ENCODE measurements at places on chromosomes 12 and 14.

GRCh38 chr14:56491299-56492285 lies 88.0 kb upstream of the TMEM260 start:
- peak; percentile 9 for DNase-seq

- DNase-seq, result no peak
These were observed 4.3 kb downstream of the TINF2 start for GRCh38 chr14:24238123-24238522.

DNA sequence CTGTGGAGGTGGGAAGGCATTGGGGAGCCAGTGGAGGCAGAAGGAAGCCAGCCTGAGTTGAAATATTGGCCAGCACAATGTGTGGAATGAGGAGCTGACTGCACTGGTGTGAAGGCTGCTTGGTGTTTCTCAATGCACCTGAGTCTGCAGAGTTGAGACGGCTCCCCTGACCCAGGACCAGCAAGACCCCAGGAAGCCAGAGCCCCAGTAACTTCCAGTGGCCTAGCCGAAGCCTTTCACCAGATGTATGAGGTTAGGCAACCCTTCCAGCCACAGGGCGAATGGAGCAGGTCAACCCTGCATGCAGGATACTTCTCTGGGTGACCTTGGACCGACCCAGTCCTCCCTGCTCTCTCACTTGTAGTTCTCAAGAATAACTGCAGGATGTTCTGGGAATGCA lies 12.9 kb upstream of the KRT73 start:
- DNase-seq, result no peak

DNA sequence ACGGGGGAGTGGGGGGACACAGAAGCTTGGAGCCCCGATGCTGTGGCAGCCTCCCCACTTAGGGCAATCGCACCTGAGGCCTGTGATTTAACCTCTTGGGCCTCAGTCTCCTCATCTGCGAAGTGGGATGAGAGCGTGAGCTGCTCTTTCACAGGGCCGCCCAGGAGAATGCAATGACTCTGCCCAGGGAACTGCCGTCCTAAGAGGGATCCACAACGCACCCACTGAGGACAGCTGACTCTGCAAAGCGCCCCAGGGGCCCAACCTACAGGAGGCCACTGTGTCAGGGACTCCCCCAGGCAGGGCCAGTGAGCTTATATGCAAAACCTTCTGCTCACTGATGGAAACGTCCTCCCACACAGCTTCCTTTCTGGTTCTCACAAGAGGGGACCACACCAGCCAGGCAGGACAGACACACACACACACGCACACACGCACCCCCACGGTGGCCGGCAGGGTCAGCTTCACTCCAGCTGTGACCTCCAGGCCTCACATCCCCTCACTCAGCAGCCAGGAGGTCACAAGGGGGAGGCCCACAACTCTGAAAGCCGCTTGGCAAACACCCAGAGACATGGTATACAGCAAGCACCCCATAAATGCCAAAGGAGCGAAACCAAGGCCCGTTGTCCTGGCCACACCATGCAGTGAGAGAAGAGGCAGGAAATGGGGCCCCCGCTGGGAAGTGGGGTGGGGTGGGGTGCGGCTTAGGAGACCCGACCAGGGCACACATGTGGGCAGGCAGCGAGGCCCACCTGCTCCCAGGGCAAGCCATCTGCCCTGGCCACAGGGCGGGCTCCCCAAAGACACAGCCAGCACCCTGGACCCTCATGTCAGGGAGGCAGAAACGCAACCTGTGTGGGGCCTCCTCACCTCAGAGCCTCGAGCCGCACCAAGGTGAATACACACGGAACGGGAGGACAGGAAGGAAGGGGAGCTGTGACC lies 73.3 kb downstream of the NCOR2 start:
- DNase-seq, result no peak

DNA sequence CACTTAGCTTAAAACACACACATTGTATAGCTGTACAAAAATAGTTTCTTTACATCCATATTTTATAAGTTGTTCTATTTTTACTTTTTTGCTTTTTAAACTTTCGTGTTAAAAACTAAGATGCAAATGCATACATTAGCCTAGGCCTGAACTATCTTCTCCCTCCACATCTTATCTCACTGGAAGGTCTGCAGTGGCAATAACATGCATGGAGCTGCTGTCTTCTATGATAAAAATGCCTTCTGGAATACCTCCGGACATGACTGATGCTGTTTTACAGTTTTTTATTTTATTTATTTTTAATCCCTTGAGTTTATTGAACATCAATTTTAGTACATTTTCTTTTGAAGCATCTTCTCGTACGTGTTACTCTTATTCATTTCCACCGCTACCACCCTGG lies 112.3 kb upstream of the TSPAN8 start:
- DNase-seq, result no peak

- no peak for DNase-seq
These were observed 20.4 kb downstream of the JDP2 start for GRCh38 chr14:75448209-75448608.

GRCh38 chr12:120668091-120668867 lies 18.7 kb upstream of the MLEC start:
- DNase-seq, result no peak

GRCh38 chr14:70889555-70889954 lies 17.7 kb upstream of the PCNX1 start:
- DNase-seq, result no peak

DNA sequence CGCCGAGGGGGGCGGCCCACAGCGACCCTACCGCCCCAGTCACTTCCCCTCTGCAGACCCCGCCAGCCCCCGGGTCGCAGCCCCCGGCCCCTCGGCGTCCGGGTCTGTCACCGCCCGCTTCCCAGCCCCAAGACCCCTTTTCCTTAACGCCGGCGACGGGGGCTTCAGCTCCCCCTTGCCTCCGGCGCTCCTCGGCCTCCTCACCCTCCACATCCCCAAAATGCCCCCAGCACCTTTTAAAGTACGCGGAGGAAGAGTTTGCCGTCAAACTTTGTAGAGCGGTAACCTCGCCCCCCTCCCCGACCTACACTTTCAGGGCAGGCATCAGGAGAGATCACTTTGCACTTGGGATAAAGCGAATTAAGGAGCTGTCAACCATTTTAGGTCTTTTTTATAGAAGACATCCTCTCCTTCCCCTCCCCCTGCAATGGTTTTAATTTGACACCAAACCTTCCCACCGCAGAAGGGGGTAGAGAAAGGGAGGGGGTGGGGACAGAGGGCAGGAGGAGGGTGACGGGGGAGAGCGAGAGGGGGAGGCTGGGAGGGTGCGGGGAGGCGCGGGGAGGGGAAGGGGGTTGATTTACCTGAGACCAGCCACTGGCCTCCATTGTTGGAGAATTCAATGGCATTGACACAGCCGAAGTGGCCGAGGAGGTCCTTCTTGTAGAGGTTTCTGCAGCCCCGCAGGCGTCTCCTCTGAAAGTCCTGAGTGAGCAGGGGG lies 578 bp downstream of the DCAF5 start:
- DNase-seq, result no peak

GRCh38 chr12:105279460-105280056 lies 43.6 kb upstream of the APPL2 start:
- DNase-seq, result no peak

- no peak for DNase-seq
These were observed 625 bp downstream of the ANGEL1 start for GRCh38 chr14:76812093-76812421.

GRCh38 chr14:35965400-35965799 lies 139.3 kb downstream of the BRMS1L start:
- DNase-seq, result no peak

DNA sequence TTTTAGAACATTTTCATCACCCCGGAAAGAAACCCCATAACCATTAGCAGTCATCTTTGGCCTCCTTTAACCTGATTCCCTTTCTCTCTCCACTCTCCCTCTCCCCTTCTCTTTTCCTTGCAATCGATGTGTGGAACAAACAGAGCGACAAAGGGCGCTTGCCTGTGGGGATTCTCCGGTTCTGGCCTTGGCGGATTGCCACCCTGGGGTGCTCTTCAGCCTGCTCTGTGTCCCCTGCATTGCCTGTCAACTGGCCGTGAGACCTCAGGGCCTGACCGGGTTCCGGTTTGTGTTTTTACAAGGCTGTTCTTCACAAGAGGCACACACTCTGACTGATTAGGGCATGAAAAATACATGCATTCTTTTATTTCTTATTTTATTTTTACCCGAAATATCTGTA lies 27.8 kb downstream of the LRTM2 start:
- DNase-seq, result no peak

DNA sequence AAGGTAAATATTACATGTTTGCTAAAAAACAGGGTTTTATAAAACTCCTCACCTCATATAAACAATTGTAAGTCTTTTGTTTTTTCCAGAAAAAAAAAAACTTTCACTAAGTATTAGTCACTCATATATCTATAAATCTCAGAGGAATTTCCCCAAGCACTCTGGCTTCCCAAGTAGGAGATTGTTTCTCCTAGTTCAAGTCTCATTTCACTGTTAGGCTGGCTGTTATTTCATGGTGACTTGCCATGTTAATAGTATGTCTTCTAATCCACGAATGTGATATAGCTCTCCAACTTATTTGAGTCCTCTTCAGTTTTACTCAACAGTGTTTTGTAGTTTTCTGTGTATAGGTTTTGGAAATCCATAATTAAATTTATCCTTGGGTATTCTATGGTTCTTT lies 61.6 kb downstream of the CAPZA3 start:
- no peak for DNase-seq

DNA sequence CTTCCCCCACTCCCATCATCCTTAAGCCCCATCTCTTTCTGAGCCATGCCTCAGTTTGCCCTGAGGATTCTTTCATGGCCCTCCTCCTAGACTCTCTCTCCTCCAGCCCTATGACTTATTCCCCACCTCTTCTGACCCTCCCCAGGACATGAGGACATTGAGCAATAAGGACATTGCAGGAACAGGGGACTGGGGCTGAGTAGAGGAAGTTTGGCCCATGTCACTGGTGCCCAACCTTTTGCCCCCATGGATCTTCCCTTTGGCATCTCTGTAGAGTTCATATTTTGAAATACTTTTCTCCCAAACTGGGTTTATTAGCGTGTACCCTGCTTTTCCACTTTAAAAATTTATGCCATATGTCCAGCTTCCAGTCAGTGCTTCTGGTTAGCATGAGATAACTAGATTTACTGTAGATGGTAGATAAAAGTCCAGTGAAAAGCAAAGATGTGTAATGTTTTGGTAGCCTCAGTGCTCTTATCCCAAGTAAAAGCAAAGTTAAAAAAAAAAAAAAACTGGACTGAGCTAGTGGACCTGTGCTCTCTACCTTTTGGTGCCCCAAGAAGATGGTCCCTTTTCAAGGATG lies 6.1 kb upstream of the LRP1-AS start:
- DNase-seq, result no peak

- no peak for DNase-seq
These were observed 883 bp upstream of the MYL2 start for GRCh38 chr12:110921262-110921661.

GRCh38 chr12:51972849-51973273 lies 21.4 kb downstream of the ACVR1B start:
- no peak for DNase-seq

DNA sequence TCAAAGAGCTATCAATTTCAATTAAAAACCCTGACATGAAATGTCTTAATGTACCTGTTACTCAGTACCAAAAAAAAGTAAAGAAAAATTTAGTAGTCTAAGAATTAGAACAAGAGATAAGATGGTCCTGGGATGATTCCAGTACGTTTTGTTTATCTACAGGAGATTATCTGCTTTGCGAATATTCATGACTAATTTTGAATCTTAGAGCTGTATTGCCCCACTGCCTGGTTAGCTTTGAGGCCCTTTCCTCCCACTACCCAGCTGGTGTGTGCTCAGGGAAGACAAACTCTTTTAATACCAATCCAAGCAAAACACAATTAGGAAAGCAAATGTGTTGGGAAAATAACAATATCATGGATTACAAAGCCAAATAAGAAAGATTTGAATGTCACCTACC lies 263.5 kb downstream of the FOXG1 start:
- DNase-seq, result no peak

GRCh38 chr14:33315721-33316120 lies 377.0 kb downstream of the NPAS3 start:
- no peak for DNase-seq

DNA sequence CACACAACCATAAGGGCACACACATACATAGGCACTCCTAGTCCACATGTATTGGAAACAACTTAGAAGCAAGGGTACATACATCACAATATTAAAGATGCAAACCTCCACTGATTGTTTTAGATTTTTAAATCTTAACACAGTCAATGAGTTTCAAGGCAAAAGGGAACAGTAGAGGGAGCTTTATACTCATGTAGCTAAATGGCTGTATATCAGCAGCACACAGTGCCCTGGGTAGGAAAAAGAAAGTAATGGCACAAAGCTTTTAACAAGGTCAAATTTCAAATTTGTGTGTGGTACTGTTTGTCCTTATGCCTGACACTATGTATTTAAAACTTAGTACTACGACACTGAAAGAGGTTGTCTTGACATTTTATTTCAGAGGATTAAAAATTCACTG lies 262.0 kb downstream of the MED13L start:
- DNase-seq, result no peak

All from keratinocyte (primary cell).